ENCODE measurements at places on chromosomes 2 and 18.

DNA sequence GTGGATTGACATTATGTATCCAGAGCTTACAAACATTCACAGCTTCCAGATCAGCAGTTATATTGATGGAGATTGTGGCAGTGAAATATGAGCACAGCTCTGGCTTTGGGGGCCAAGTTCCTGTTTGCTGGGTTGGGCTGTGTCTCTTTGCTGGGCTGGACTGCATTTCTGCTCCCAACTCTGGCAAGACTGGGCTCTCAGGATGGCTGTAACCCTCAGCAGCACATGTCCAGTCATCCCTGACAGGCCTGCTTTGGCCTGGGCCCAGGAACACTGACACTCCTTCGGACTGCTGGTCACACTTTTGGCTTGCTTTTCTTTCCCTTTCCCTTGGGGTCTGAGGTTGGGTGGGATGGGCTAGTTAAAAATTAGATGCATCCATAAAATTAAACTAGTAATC lies 17.9 kb upstream of the VPS4B start:
- DNase-seq: no peak

- no peak for DNase-seq
Measured at GRCh38 chr2:178275600-178275999, 81.3 kb downstream of the OSBPL6 start.

GRCh38 chr2:135230150-135230549 lies 178.1 kb downstream of the RAB3GAP1 start:
- DNase-seq: no peak

- DNase-seq: no peak
Measured at GRCh38 chr2:144925886-144926285, 406.0 kb upstream of the ZEB2 start.

- DNase-seq: no peak
Measured at GRCh38 chr2:239138610-239139009, 262.2 kb downstream of the HDAC4 start.

DNA sequence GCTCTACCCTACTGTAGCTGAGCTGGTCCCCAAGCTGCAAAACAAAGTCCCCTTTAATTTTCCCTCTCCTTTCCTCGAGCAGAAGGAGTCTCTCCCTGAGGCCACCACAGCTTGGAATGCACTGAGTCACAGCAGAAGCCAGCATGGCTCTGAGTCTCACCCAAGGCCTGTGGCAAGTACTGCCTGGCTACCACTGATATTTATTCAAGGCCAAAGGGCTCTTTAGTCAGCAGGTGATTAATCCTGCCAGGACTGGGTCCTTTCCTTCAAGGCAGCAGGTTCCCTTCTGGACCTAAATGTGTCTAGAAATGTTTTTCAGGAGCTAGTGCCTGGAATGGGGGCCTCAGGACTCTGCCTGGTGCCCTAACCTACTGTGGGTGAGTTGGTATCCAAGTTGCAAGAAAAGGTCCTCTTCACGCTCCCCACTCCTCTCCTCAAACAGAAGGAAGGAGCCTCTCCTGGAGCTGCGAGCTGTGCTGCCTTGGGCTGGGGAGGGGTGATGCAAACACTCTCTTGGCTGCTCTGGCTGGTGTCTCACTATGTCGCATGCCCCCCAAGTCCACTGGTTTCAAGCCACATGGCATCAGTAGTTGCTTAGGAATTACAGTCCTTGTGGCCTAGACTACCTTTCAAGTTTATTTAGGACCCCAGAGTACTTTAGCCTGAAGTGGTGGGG lies 53.4 kb downstream of the CD28 start:
- peak; percentile 58 for DNase-seq

DNA sequence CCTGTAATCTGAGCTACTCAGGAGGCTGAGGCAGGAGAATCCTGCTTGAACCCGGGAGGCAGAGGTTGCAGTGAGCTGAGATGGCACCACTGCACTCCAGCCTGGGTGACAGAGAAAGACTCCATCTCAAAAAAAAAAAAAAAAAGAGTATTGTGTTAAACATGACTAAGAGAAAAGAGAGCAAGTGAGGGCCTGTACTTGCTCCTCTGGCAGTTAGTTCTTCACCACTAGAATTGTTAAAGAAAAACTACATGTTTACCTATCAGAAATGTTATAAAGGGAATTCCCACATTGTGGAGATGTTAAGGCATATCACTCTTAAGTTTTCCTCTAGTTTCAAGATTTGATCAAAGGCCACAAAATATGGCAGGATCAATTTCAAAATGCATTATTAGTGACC lies 75.4 kb upstream of the LRATD1 start:
- DNase-seq: no peak

GRCh38 chr2:171149986-171150693 lies 10.6 kb downstream of the TLK1 start:
- DNase-seq: no peak

GRCh38 chr18:37429791-37430190 lies 135.8 kb downstream of the CELF4 start:
- no peak for DNase-seq

DNA sequence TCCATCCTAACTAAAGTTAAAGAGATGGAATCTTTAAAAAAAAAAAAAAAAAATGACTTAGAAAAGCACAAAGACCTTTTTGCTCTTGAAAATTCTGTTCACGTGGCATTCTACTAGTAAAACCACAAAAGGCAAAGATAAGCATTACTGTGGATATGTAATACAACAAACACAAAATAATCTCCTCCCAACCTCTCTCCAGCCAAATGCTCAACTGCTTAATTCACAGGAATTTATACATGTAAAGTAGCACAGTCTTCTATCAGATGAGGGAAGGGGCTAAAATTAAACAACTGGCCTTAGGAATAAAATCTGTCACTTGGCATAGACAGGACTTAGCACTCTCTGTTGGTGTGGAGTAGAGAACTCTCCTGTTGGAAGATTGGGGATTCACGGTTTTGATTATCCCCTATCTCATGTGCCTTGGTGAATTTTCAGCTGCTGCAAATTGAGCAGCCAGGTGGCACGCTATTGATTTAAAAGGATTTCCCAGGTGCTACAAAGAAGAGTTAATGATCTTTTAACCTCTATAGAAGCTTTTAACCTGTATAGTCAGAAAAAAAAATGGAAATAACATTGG lies 57.4 kb downstream of the ATIC start:
- no peak for DNase-seq
